ENCODE measurements at places on chromosomes 13 and 19.

DNA sequence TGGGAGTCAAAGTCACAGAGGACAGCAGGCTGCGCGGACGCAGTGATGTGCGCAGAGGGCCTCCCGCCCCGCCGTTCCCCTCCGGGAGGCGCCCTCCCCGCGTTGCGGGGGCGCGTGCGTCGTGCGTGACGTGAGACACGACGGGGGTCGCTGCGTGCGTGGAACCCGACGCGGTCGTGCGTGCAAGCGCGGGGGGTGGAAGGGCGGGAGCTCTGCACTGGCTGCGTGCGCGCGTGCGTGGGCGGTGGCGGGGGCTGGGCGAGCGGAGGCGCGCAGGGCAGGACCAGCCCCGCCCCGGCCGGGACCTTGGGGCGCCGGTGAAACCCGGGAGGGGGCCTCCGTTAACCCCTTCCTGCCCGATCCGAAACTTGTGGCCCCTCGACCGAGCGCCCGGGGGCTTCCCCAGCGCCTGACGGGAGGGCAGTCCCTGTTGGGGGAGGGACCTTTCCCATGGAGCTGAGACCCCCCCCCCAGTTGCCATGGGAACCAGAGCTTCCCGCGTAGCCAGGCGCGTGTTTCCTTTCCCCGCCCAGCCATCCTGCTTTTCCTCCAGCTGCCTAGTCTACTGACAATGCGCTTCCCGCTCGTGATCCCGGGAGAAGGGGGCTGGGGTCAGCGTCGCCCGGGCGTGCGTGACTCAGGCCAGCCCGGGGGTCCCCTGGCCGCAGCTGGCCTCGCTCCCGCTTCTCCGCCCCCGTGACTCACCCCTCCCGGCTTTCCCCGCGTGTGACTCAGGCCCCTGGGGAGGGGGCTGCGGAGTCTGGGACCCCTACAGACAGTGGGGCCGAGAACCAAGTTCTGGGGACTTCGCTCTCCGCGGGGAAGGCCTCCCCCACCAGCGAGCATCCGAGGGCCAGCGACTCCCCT lies 7.3 kb upstream of the HOOK2 start:
- DNase-seq = peak; percentile 86

DNA sequence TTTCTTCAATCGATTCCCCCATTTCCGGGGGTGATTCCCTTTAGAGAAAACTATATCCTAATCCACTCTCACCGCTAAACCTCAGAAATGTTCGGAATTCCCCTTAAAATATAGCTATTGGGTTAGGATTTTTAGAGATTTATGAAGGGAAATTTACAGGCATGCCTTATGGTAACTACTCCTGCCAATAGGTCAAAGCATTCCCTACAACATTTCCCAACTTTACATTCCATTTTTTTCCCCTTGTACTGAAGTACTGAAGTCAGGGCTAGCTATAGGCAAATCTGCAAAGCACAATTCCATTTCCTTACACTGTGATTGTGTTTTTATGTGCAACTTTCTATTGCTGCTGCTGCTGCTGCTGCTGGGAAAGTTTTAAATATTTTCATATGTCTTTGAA lies 2.1 kb downstream of the EDNRB start:
- DNase-seq = no peak

DNA sequence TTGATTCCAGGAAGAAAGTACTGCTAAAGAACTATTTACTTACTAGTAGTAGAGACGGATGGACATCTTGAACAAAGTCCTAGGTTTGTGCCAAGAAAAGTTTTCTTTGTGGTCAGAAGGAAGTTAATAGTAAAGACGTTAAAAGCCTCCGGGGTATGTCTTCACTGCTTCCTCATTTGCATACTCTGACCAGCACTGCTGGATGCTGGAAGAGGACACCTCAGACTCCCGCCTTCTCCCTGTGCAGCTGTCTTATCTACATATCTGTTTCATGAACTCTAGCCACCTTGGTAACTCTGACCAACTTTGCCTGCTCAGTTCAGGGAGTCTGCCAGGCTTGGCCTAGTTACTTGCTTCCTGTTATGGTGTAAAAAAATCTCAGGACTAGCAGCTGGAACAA lies 1109.1 kb upstream of the MIR17HG start:
- no peak for DNase-seq

- DNase-seq = peak; percentile 62
Observed at GRCh38 chr19:18373892-18374629, 11.9 kb upstream of the GDF15 start.

- no peak for DNase-seq
Observed at GRCh38 chr13:113458253-113459065, 5.2 kb upstream of the ADPRHL1 start.

GRCh38 chr19:49019242-49019932 lies 2.5 kb upstream of the LHB start:
- no peak for DNase-seq

DNA sequence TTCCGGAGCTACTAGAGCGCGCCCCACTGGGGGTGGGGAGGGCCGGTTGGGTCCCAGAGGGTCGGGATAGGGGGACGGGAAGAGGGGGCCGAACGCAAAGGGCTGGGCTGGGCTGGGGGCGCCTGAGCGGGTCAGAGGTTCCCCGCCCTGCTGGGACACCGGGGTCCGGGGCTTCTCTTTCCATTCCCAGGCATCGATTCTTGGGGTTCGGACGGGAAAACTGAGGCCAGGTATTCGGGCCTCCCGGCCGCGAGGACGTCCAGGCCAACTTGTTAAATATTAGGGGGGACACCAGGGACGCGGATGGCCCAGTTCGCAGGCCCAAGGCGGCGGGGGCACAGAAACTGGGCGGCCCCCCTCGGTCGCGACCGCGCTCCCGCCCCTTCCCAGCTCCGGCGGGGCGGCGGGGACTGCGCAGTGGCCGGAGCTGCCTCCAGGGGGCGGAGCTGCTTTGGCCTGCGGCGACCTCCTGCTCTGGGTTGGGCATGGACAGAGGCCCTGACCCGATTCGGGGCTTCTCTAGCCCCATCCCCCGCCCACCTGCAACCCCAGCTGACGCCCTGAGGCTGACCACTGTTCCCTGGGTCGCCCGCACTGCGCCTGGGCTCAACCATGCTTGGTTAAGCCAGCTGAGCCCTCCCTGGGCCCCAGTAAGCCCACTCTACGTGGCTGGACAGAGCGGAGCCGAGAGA lies 1.2 kb upstream of the KLF16 start:
- DNase-seq = peak; percentile 51

DNA sequence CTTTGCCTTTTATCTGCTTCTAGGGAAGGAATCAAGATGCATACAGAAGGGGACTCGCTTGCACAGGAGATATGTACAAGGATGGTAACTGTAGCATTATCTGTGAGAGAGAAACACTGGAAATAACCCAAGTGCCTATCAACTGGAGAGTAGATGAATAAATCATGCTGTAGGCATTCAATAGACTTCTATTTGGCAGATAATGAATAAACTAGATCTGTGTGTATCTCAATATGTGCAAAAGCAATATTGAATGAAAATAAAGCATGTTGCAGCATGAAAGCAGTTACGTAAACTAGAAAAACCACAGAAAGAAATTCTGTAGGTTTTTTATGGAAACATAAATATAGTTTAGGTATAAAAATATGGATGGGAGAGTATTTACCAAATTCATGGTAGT lies 38.6 kb upstream of the RGCC start:
- DNase-seq = no peak

DNA sequence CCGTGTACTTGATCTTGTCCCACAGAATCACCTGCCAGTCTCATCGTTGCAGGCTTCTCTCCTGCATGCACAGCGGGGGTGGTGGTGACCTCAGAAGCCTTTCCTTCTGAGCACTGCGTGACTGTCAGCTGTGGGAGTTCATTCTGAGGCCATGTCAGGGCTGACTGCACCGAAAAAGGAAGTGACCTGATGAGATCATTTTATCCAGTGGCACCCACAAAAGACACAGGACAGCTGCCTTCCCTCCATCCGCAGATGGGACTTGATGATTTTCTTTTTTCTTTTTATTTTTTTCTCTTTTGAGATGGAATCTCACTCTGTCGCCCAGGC lies 89.7 kb downstream of the RAB20 start:
- no peak for DNase-seq

DNA sequence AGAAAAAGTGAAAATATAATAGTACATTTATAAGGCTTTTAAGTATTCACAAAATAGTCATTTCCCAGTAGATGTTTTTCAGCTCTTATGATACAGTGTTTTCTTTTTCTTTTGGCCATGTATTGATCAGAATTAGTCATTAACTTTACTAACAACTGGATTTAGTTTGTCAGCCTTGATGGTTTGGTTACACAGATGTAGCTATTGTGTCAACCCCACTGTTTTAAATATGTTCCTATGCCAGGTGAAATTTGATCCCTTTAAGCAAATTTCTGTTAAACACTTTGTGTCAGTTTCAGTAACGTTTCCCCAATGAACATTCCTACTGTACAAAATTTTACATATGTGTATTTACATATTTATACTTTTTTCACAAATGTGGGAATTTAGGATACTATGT lies 261.5 kb upstream of the STARD13 start:
- DNase-seq = no peak

- DNase-seq = no peak
Observed at GRCh38 chr19:3363841-3364500, 2.4 kb upstream of the NFIC start.

DNA sequence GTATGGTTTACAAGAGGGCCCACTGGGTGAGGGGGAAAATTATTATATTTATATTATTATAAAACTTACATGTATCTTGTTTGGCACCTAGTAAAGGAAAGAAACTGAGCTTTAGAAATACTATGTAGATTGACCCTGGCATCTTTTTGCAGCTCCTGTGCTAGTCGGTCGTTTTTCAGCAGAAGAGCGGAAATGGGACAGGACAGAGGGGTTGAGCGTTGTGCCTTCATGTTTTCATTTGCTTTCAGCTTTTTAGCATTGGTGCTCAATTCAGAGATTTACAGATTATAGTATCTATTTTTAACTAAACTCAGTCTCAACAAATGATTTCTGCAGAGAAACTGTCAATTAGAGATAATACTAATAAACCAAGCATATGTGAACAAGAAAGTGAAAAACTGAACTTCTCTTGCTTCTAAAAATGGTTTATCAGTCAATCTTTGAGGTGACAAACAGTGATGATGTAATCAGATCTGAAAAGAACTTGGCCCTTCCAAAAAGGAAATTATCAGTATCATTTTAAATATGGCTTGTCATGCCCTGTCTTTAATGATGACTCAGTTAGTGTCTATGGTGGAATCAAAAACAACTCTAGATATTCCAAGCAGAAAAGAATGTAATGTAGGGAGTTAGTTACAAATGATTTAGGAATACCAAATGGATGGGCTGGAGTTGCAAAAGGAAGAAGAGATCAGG lies 56.9 kb upstream of the KCTD4 start:
- DNase-seq = no peak

DNA sequence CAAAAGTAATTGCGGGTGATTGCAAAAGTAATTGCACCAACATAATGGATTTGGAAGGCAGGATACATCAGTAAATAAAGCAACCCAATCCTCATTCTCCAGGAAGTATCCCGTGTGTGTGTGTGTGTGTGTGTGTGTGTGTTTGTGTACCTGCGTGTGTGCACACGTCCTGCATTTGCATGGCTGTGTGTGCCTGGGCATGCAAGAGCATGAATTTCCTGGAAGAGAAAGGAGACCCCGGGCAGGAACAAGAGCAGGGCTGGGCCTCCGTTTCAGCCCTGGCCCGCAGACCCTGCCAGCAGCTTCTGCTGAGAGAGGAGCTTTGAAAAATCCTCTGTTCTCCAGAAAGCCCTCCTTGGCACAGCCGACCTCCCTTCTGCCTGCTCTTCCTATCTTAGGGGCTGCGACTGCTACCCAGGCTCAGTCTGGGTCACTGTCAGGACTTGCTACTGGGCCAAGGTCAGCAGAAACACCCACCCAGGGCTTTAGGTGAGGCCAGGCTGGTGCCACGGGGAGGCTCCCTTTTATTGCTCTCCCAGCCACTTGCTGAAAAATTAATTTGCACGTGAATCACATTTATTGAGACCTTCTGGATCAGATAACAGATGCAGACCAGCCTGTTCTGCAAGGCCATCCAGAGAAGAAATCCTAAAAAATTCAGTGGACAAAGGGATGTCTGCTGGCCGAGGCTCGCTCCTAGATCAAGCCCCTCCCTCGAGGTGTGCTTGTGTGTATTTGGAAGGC lies 258.3 kb downstream of the ZNF536 start:
- DNase-seq = no peak

DNA sequence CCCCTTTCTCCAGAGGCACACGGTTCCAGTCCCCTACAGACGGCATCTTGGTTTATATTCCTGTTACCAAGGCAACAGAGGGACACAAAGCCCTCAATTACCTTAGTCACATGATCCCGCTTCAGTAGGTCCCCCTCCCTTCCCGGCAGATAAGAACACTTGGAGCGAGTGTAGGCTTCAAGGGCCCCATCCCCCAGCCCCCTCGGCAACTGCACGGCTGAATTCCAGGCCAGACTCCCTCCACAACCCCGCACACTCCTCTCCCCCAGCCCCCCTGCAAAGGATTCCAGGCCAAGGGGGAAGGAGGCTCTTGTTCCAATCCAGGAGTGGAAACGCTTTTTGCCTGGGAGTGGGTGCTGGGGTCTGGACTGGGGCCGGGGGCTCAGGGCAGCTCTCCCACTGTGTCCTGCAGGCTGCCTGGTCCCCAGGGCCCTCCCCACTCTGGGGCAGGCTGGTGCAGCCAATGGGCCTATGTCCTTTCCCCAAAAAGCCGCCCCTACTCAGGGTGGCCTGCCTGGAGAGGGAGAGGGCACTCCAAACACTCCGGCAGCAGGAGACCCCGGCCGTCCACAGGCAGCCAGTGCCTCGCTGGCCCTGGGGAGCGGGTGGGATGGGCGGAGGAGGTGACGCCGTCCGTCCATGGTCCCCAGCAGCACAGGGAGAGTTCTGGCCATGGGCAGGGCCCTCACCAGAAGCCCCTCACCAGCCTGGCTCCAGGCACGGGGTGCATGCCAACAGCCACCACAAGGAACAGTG lies 62.6 kb downstream of the MLLT1 start:
- no peak for DNase-seq

DNA sequence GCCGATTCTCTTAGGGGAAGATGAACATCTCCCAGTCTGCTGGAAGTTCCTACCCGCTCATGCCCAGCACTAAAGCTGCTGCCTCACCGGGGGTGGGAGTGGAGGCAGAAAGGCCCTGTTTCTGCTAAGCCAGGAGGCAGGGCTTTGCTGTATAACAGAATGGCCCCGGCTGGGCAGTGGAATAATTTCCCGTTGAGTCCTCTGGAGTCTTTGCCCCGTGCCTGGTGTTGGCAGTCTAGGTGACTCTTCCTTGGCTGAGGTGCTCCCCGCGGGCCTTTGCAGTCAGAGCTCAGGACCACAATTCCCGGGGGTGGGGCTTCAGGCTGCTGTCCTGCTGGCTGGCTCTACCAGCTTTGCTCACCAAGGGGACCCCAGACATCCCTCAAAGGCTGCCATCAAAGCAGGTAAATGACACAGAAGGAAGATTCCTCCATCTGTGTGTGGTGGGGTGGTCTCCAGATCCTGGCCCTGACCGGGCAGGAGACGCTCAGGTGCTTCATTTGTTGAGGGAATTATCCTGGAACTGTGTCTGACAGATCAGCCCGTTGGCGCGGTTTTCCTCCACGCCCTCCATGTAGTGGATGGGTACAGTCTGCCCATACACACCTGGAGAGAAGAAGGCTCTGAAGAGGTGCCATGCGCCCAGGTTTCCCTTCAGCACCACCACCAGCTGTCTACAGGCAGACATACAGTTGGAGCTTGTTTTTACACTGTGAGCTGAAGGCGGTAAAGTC lies 209.9 kb downstream of the TEX29 start:
- no peak for DNase-seq

Data from hypothalamus (tissue), 51 donors.